CD4-positive, CD25-positive, alpha-beta regulatory T cell (primary cell): ENCODE measurements at places on chromosomes 1 and 21. TPM values are rescaled to one million over a fixed set of nuclear protein-coding genes. Genes with fewer than 3 reads are reported as not detected.

DNA sequence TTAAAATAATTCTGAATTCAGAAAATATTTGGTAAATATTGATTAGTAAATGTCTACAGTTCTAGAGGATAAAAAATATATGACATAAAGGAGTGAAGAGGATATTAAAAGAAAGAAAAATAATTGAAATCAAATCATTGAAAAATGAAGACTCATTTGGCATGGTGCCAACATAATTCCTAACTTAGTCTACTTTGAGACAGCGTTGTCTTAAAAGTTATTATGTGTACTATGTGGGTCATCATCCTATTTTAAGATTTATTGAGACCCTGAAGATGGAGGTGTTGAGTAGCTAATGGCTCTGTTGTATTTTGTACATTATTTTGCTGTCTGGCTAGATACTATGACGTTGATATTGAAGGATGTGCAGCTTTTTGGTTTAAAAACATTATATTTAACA, 156.7 kb upstream of the PTGFR start:
- H3K27me3 ChIP-seq, result no peaks in the 10 kb centered on the region
- no peaks in the 10 kb centered on the region for H3K4me1 ChIP-seq
- DNase-seq, result no peak
- H3K4me3 ChIP-seq, result no peak overlapping the region
- H3K36me3 ChIP-seq, result no peaks in the 10 kb centered on the region

DNA sequence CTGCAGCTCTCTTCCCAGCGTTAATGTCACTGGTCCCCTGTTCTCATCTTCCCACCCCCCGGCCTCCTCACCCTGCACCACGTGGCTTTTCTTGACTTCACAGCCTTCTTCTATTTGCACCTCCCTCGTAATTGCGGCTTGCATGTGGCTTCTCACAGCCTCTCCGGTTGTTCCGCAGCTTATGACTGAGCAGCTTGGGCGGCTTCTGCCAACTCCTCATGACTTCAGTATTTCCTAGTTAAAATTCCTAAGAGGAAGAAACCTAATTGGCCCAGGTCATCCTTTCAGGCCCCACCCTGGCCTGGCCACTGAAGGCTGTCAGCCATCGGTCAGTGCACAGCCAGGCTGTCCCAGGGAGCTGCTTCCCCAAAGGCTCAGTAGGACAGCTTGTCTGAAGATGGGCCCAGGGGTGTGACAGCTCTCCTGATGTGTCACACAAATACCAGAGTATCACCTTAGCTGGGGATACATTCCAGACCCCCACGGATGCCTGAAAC, 8.6 kb upstream of the RERE start:
- DNase-seq, result no peak
- peaks cover 7% of the 10 kb centered on the region for H3K4me1 ChIP-seq
- H3K27ac ChIP-seq, result no peak overlapping the region
- H3K36me3 ChIP-seq, result no peaks in the 10 kb centered on the region

- peaks cover 15% of the 10 kb centered on the region for H3K4me1 ChIP-seq
- no peak for DNase-seq
- no peaks in the 10 kb centered on the region for H3K27me3 ChIP-seq
- no peak overlapping the region for H3K4me3 ChIP-seq
- no peak overlapping the region for H3K27ac ChIP-seq
- no peaks in the 10 kb centered on the region for H3K36me3 ChIP-seq
Observed at GRCh38 chr1:67138813-67139499, 4.2 kb upstream of the C1orf141 start.

The NTNG1 gene
- not detected for total RNA-seq

- H3K27ac ChIP-seq, result no peak overlapping the region
- no peak overlapping the region for H3K4me3 ChIP-seq
- no peaks in the 10 kb centered on the region for H3K27me3 ChIP-seq
- H3K4me1 ChIP-seq, result no peaks in the 10 kb centered on the region
- H3K36me3 ChIP-seq, result no peaks in the 10 kb centered on the region
Observed at GRCh38 chr1:210650403-210650802, 321.7 kb downstream of the HHAT start.

DNA sequence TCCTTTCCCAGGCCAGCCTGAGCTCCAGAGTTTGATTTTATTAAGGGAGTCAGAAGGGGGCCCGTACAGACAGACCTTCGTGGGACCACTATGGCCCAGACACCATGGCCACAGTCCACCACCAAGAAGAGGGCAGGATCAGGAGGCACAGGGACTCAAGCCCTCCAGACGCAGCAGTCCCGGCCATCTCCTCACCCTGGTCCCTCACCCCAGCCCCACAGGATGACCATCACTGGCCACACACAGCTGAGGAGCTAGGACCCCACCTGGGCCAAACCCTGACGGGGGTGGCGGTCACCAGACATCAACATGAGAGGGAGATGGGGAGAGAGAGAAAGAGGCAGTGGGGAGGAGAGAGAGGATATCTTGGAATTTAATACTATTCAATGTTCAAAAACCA, 29.2 kb upstream of the AGPAT3 start:
- no peaks in the 10 kb centered on the region for H3K4me1 ChIP-seq
- no peak for DNase-seq
- H3K27me3 ChIP-seq, result peaks cover 2% of the 10 kb centered on the region
- no peaks in the 10 kb centered on the region for H3K36me3 ChIP-seq
- H3K27ac ChIP-seq, result no peak overlapping the region
- no peak overlapping the region for H3K4me3 ChIP-seq

The AADACL3 gene
- total RNA-seq, result not detected

The UCHL5 gene
- total RNA-seq, result 20.5 TPM

GRCh38 chr21:27498025-27498424, 531.1 kb upstream of the ADAMTS5 start:
- H3K4me1 ChIP-seq, result no peaks in the 10 kb centered on the region
- no peak overlapping the region for H3K4me3 ChIP-seq
- no peak for DNase-seq
- H3K36me3 ChIP-seq, result no peaks in the 10 kb centered on the region
- H3K27ac ChIP-seq, result no peak overlapping the region
- no peaks in the 10 kb centered on the region for H3K27me3 ChIP-seq

GRCh38 chr1:69929308-69930057, 275.9 kb downstream of the LRRC40 start:
- no peak overlapping the region for H3K27ac ChIP-seq
- H3K4me3 ChIP-seq, result no peak overlapping the region
- H3K36me3 ChIP-seq, result no peaks in the 10 kb centered on the region
- DNase-seq, result no peak

The SPRR1A gene
- not detected for total RNA-seq

DNA sequence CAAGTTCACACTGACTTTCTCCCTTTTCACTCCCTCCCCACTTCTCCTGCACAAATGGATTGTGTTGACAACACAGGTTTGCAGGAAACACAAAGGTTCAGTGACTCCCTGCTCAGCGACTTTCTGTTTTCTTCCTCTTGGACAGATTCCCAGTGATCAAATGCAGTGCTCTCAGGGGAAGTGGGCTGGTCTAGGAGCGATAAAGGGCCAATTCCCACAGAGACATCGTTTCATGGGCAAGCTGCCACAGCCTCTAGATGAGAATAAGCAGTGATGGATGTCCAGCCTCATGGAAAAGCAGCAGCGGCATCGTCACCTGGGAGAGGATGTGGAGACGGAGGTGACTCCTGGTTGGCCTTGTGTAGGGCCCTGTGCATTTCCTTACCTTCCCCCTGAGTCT, 30.6 kb downstream of the FYB2 start:
- H3K36me3 ChIP-seq, result no peaks in the 10 kb centered on the region
- no peak for DNase-seq
- H3K4me1 ChIP-seq, result no peaks in the 10 kb centered on the region
- no peak overlapping the region for H3K4me3 ChIP-seq

- DNase-seq, result no peak
- no peaks in the 10 kb centered on the region for H3K27me3 ChIP-seq
- H3K4me1 ChIP-seq, result peaks cover 21% of the 10 kb centered on the region
- H3K36me3 ChIP-seq, result peaks cover 25% of the 10 kb centered on the region
- H3K27ac ChIP-seq, result no peak overlapping the region
Observed at GRCh38 chr1:11061652-11062365, 2.0 kb upstream of the SRM start.

GRCh38 chr1:201517631-201518030, 10.7 kb upstream of the CSRP1 start:
- no peaks in the 10 kb centered on the region for H3K27me3 ChIP-seq
- H3K4me3 ChIP-seq, result no peak overlapping the region
- peaks cover 4% of the 10 kb centered on the region for H3K36me3 ChIP-seq
- no peak overlapping the region for H3K27ac ChIP-seq
- DNase-seq, result no peak

The EMC1 gene
- total RNA-seq, result 28.4 TPM

DNA sequence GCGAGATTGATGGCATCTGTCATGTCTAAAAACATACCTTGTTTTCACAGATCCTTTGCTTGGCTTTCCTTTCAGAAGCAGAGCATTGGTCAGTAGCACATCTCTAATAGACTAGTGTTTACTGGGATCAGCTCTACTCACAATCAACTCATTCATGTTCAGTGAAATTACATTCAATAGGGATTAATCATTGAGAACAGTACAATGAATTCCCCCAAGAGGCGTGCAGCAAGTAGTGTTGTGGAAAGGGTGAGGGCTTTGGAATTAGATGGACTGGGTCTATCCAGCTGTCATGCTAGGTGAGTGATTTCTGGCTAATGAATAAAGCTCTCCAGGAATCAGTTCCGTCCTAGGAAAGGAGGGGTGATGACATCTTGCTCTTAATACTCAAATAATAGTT, 155.2 kb upstream of the COA6 start:
- DNase-seq, result no peak
- no peaks in the 10 kb centered on the region for H3K36me3 ChIP-seq
- no peak overlapping the region for H3K4me3 ChIP-seq
- H3K4me1 ChIP-seq, result peaks cover 27% of the 10 kb centered on the region
- H3K27ac ChIP-seq, result no peak overlapping the region

The CLEC20A gene
- total RNA-seq, result not detected

The ABCG1 gene
- total RNA-seq, result 86.3 TPM

DNA sequence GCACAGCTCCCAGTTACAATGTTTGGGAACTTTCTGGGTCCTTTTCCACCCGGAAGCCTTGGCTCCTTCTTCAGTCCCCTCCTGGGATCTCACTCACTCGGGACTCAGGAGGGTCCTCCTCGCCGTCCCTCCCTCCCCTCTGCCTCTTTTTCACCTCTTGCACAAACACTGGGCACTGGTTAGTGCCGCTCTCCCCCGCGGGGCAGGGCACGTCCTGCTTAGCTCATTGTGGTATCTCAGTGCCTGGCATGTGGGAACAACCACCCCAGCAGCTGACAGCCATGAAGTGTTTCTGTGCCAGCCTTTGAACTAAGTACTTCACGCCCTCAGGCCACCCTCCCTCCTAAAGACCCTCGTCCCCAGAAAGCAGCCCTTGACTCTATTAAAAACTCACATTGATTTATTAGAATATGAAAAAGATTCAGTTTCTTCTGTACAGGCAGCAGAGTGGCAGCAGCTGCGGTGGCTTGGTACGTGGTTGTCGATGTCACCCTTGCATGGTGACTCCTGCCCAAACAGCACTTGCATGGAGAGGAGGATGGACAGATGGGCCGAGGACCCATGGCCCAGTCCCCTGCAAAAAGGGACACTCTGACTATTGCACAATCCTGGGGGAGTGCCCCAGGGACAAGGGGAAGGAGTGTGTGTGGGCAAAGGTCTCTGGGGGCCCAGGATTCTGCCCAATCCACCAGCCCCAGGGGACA, 56.3 kb downstream of the SLC9A1 start:
- H3K4me3 ChIP-seq, result no peak overlapping the region
- no peaks in the 10 kb centered on the region for H3K4me1 ChIP-seq
- H3K27ac ChIP-seq, result no peak overlapping the region
- DNase-seq, result no peak
- H3K27me3 ChIP-seq, result no peaks in the 10 kb centered on the region

- peak overlapping the region; percentile 17 for H3K4me3 ChIP-seq
- no peaks in the 10 kb centered on the region for H3K36me3 ChIP-seq
- DNase-seq, result no peak
- no peaks in the 10 kb centered on the region for H3K27me3 ChIP-seq
Observed at GRCh38 chr1:110634086-110634454, 27.9 kb upstream of the KCNA2 start.

The AUNIP gene
- not detected for total RNA-seq

The NUP210L gene
- total RNA-seq, result 0.10 TPM

The CNR2 gene
- total RNA-seq, result 0.15 TPM

- H3K4me3 ChIP-seq, result no peak overlapping the region
- DNase-seq, result no peak
- H3K27ac ChIP-seq, result no peak overlapping the region
- H3K27me3 ChIP-seq, result peaks cover 4% of the 10 kb centered on the region
Observed at GRCh38 chr1:160129046-160129445, 13.5 kb downstream of the ATP1A2 start.

The SAMD11 gene
- not detected for total RNA-seq

The PPP1R8 gene
- total RNA-seq, result 23.3 TPM

The DRAXIN gene
- total RNA-seq, result not detected

DNA sequence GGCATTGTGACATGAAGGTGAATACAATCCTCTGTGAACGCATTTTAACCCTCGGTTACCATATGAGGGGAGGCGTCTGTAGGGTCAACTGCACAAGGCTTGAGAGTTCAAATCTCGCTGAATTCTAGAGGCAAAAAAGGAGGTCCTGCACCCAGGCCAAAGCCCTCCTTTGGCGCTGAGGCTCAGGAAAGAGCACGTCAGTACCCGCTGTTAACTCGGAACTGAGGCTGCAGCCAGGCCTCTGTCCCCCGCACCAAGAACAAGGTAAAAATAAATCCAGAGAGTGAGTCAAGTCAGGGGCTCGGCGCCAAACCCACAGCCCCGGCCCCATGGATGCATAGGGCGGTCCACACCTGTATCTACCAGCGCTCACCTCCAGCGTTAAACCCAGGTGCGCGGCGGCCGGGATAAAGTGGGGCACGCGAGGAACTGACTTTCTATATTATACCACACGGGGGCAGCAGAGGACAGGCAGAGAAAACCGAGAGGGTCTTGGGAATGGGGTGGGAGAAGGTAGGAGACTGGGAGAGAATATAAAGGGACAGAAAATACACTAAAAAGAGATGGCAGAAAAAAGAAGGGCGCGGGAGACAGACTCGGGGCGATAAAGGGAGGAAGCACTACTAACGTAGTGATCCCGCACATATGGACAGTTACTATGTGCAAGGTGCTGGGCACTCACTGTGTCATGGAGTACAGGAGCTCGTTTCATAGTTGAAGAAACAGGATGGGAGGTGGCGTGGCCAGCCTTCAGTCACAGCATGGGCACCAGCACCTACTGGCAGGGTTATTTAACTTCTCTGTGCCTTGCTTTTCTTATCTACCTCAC, 54.9 kb downstream of the DMRTA2 start:
- H3K4me1 ChIP-seq, result no peaks in the 10 kb centered on the region
- no peaks in the 10 kb centered on the region for H3K36me3 ChIP-seq
- no peak overlapping the region for H3K27ac ChIP-seq
- H3K27me3 ChIP-seq, result peaks cover 14% of the 10 kb centered on the region
- no peak for DNase-seq

- no peaks in the 10 kb centered on the region for H3K36me3 ChIP-seq
- no peak overlapping the region for H3K4me3 ChIP-seq
- H3K4me1 ChIP-seq, result no peaks in the 10 kb centered on the region
- H3K27ac ChIP-seq, result no peak overlapping the region
Observed at GRCh38 chr1:41856151-41856943, 62.4 kb downstream of the HIVEP3 start.

- no peaks in the 10 kb centered on the region for H3K36me3 ChIP-seq
- no peak overlapping the region for H3K27ac ChIP-seq
- H3K27me3 ChIP-seq, result peaks cover 18% of the 10 kb centered on the region
Observed at GRCh38 chr1:115036814-115037507, 7.3 kb downstream of the TSHB start.

The SERPINC1 gene
- not detected for total RNA-seq

- no peak overlapping the region for H3K27ac ChIP-seq
- DNase-seq, result no peak
- H3K4me3 ChIP-seq, result no peak overlapping the region
- H3K36me3 ChIP-seq, result no peaks in the 10 kb centered on the region
- no peaks in the 10 kb centered on the region for H3K4me1 ChIP-seq
- no peaks in the 10 kb centered on the region for H3K27me3 ChIP-seq
Observed at GRCh38 chr1:10896673-10897072, 100.2 kb upstream of the CASZ1 start.
